Pulmonary artery endothelial cell (primary cell): ENCODE measurements at places on chromosomes 12 and 14. TPM values are rescaled to one million over a fixed set of nuclear protein-coding genes. Genes with fewer than 3 reads are reported as not detected.

SERPINA12 gene
- total RNA-seq, result not detected in 2 replicates

NANOG gene
- not detected in 2 replicates for total RNA-seq

PKP2 gene
- 2.4 and 13.8 TPM in 2 replicates for total RNA-seq

SLC5A8 gene
- not detected in 2 replicates for total RNA-seq

GALNT16 gene
- total RNA-seq, result 0.11 and 0.13 TPM in 2 replicates

PAX9 gene
- total RNA-seq, result not detected in 2 replicates

STON2 gene
- 0.11 and 0.13 TPM in 2 replicates for total RNA-seq

C12orf60 gene
- total RNA-seq, result 0.79 and 1.5 TPM in 2 replicates

DNA sequence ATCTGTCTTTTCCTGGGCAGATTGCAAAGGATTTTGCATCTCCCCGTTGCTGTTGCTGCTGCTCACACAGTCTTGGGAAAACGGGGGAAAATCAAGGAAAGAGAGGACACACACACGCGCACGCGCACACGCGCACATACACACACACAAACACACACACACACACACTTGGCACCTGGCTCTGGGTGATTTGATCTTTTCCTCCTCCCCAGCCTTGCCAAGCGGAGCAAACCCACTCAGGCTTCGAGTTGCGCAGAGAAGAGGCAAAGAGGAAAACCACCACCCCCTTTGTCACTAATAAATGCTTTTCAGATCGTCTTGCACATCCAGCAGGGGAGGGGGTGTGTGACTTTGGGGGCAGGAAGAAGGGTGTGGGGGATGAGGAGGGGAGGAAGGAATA lies 965 bp upstream of the NOS1 start:
- DNase-seq, result no peak

- no peak for DNase-seq
Observed at GRCh38 chr12:129127771-129128170, 274.5 kb downstream of the GLT1D1 start.

DNA sequence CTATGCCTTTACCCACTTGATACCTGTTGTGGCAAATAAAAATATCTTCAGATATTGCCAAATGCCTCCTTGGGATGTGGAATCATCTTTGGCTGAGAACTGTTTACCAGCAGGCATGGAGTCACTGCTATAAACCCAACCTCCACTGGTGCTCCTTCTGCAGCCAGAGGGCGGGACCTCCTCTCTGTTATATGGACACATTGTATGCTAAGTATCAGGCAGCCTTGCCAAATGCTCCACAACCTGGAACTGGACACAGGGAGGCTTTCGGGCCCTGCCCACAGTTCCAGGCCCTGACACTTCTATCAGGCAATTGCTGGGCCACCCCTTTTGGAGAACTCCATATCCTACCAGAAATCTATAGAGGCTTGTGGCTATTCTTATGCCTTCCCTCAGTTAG lies 201.0 kb downstream of the TMX1 start:
- no peak for DNase-seq

DNA sequence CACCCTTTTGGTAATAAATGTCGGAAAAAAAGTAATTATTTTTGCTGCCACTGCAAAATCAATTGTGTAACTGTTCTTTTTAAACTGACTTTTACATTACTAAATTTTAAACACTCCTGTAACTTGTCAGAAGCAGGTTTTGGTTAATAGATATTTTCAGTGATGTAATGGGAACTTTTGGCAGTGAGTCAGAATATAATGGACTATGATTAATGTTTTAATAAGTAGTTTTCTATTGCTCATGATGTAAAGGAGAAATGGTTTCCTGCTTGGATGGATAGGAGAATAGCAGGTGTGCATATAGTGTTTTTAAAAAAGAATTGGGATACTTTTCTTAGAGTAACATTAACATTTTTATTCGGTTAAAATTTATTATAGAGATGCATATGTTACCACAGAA lies 58.8 kb downstream of the TRMT5 start:
- peak; percentile 26 for DNase-seq

- DNase-seq, result no peak
Observed at GRCh38 chr14:81408595-81408994, 8.5 kb upstream of the STON2 start.

GRCh38 chr12:94593822-94594442 lies 56.4 kb downstream of the TMCC3 start:
- no peak for DNase-seq

DNA sequence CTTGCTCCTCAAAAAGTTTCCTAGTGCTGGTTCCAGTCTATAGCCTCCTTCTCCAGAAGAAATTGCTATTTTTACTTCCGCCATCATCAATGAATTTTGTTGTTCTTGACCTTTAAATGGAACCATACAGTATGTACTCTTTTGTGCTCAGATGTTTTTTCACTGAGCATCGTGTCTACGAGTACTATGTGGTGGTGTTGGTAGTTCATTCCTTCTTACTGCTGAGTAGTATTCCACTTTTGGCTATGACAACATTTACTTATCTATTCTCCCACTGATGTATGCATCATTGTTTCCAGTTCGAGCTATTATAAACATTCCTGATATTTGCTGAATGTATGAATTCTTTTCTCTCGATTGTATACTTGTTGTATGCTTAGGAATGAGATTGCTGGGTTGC lies 28.6 kb downstream of the SLC2A14 start:
- DNase-seq, result no peak

DNA sequence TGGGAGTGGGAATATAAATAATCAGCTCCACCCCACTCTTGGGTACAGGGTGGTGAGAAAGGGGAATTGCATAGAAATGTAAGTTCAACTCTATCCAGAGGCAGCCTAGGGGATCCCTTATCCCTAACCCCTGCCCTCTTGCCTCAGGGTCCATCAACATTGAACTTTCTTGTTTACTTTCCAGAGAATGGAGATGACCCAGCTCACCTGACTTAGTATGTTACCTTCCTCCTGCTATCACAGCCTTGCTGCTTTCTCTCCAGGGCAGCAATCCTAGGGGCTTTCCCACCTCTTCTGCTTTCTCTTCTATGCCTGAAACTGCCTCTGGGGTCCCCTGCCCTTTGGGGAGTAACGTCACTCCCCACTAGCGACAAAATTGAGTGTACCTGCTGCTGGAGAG lies 2.7 kb downstream of the LRP1 start:
- DNase-seq, result no peak

DNA sequence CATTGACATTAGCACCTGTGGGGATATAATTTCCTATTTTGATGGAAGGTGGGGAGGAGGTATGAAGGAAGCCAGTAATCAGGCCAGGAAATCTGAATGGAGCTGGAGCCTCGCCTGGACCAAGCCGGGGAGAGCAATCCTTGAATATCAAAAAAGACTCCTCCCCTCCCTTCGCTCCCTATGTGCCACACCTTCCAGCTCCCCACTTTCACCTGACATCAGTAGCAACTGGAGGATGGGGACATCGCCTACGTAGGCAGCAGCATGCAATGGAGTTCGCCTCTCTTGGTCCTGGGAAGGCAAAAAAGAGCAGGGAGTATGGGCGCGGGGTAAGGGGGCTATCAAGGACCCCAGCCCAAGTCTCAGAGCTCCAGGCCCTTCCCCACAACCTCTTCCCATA lies 1.1 kb downstream of the ANKRD52 start:
- no peak for DNase-seq

GRCh38 chr12:45302621-45303369 lies 86.9 kb downstream of the ANO6 start:
- no peak for DNase-seq

GRCh38 chr14:35808076-35808637 lies 938 bp downstream of the RALGAPA1 start:
- DNase-seq, result no peak

- DNase-seq, result no peak
Observed at GRCh38 chr12:117970334-117970733, 1.5 kb upstream of the KSR2 start.

GRCh38 chr12:44640427-44641190 lies 235.5 kb downstream of the NELL2 start:
- DNase-seq, result no peak

DNA sequence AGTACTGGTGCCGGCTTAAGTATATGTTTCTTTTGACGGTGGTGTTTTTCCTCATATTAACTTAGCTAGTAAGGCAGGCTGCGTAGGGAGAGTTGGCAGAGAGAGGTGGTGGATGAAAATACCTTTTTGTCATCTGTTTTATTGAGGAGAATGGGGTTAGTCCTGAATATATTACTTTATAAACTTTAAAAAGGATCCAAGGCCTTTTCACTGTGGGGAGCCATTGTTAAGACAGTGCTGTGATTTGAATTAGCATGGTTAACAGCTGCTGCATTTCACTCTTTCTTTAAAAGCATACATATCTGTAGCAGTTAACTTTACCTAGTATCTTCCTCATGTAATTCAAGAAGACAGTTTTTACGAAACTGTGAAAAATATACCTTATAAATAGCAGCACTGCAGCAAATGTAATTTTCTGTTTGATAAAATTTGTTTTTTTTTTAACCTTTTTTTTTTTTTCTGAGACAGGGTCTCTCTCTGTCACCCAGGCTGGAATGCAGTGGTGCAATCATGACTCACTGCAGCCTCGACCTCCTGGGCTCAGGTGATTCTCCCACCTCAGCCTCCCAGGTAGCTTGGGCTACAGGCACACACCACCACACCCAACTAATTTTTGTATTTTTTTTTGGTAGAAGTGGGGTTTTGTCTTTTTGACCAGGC lies 57.1 kb downstream of the AEBP2 start:
- no peak for DNase-seq

GRCh38 chr12:6928022-6928702 lies 403 bp downstream of the ATN1 start:
- no peak for DNase-seq

DNA sequence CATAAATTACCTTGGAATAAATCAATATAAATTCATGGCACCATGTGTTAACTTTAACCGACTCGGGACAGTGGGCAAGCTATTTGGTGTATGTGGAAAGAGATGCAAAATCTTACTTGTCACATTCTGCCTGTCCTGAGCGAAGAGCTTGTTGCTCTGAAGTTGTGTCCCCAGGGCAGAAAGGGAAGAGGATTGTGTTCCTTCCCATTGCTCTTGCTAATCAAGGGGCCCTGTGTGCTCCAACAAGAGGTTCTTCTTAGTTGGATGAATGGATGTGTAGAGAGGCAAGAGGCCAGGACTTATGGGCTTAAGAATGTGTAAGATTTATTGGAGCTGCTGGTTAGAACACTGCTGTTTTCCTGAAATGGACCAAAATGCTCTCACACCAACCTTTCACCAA lies 36.5 kb upstream of the FRS2 start:
- no peak for DNase-seq

- peak; percentile 67 for DNase-seq
Observed at GRCh38 chr12:26153421-26154154, 28.8 kb upstream of the BHLHE41 start.

GRCh38 chr14:68862954-68863594 lies 70.2 kb upstream of the ZFP36L1 start:
- DNase-seq, result peak; percentile 52
